Naive thymus-derived CD4-positive, alpha-beta T cell (primary cell): ENCODE measurements at places on chromosomes 3 and 15. TPM values are rescaled to one million over a fixed set of nuclear protein-coding genes. Genes with fewer than 3 reads are reported as not detected.

Gene ADAMTSL3
- not detected for total RNA-seq

Gene SPINK8
- not detected for total RNA-seq

Gene CASR
- 0.02 TPM for total RNA-seq

Gene OCA2
- total RNA-seq, result not detected in 2 replicates

Gene SST
- not detected for total RNA-seq

Gene MYZAP
- total RNA-seq, result 2.2 TPM

Gene RSL24D1
- 74.6 and 75.9 TPM in 2 replicates for total RNA-seq

Gene ACTL6A
- 78.3 and 92.2 TPM in 2 replicates for total RNA-seq

- no peak overlapping the region for H3K4me3 ChIP-seq
- no peaks in the 10 kb centered on the region for H3K36me3 ChIP-seq
- no peaks in the 10 kb centered on the region for H3K4me1 ChIP-seq
- H3K27me3 ChIP-seq, result no peaks in the 10 kb centered on the region
- no peak overlapping the region for H3K27ac ChIP-seq
Observed at GRCh38 chr15:100980410-100981046, 61.4 kb downstream of the LRRK1 start.

DNA sequence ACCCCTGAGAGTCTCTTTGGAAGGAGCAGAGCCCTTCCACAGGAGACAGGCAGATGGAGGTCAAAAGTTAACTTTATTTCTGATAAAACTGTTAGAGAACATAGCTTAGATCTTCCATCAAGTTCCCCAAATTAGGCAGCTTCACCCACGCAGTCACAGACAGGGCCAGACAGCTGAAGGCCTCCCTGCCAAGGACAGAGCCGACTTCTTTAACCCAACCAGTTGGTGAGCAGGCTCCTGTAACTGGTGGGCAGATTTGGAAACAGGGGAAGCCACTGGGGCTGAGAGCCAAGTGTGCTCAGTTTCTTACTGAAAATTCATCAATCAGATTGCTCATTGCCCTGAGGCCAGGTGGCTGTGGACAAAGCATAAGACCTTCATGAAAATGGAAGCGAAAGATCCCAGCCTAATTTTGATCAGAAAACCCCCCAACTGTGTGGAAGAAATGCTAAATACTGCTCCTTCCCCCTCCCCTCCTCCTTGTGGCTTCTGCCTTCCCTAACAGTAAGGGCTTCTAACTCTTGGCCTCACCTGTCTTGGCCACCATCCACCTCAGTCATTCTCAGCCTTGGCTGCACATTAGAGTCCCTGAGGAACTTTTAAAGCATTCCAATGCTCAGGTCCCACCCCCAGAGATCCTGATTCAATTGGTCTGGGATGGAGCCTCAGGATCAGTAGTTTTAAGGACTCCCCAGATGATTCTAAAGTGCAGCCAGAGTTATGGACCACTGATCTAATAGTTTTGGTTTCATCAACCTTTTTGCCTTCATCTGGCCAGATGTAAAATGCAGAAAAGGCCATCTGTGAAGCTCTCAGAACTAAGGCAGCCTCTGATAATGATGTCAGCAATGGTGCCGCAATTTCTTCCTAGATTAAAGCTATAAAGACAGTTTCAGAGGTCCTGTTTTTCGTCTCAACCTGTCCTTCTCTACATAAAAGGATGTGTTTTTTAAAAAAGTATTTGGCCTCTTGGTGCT, 11.5 kb downstream of the CLRN1 start:
- H3K4me1 ChIP-seq, result no peaks in the 10 kb centered on the region
- no peaks in the 10 kb centered on the region for H3K27me3 ChIP-seq
- DNase-seq, result no peak

DNA sequence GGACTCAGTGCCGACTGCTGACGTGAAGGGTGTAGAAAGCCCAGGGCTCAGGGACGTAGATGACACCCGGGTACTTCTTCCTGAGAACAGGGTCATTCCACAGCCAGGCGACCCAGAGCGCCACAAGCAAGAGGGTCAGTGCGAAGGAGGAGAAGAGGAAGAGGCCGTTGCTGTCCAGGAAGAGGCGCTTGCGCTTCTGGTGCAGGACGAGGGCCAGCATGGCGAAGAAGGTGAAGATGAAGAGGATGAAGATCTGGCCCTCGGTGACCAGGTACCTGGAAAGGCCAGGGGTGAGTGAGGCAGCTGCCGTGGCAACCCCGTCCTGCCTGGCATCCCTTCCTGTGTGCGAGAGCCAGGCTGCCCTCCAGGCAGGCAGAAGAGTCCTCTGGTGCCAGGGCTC, 3.0 kb upstream of the CALML4 start:
- H3K4me1 ChIP-seq, result no peaks in the 10 kb centered on the region
- no peak overlapping the region for H3K4me3 ChIP-seq
- no peaks in the 10 kb centered on the region for H3K36me3 ChIP-seq
- H3K27ac ChIP-seq, result no peak overlapping the region
- no peak for DNase-seq
- H3K27me3 ChIP-seq, result no peaks in the 10 kb centered on the region

GRCh38 chr3:188760408-188760807, 411.4 kb upstream of the TPRG1 start:
- no peaks in the 10 kb centered on the region for H3K4me1 ChIP-seq
- H3K27ac ChIP-seq, result no peak overlapping the region
- no peak for DNase-seq
- H3K36me3 ChIP-seq, result no peaks in the 10 kb centered on the region
- H3K27me3 ChIP-seq, result no peaks in the 10 kb centered on the region
- H3K4me3 ChIP-seq, result no peak overlapping the region

DNA sequence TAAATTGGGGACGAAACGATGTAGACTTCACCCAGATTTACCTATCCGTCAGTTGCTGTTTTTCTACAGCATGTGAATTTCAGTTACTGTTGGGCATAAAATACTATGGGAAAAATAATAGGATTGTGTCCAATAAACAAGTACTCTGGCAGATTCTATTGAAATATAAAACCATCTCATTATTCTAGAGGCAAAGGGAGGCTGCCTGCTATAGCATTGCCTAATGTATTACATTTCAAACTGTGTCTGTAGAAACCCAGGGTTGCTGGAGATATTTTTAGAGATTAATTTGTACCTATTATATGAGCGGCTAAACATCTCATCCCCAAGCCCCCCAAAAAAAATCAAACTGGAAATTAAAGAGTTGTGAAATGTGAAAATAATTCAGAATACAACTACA, 159.6 kb upstream of the IL12A start:
- no peaks in the 10 kb centered on the region for H3K27me3 ChIP-seq
- H3K27ac ChIP-seq, result no peak overlapping the region
- H3K4me1 ChIP-seq, result peaks cover 3% of the 10 kb centered on the region

- no peaks in the 10 kb centered on the region for H3K36me3 ChIP-seq
- H3K4me3 ChIP-seq, result no peak overlapping the region
- H3K27me3 ChIP-seq, result no peaks in the 10 kb centered on the region
- no peak overlapping the region for H3K27ac ChIP-seq
- no peaks in the 10 kb centered on the region for H3K4me1 ChIP-seq
Observed at GRCh38 chr3:100047455-100048141, 66.7 kb downstream of the FILIP1L start.

- no peak overlapping the region for H3K4me3 ChIP-seq
- H3K27ac ChIP-seq, result no peak overlapping the region
- H3K4me1 ChIP-seq, result no peaks in the 10 kb centered on the region
- no peaks in the 10 kb centered on the region for H3K36me3 ChIP-seq
- H3K27me3 ChIP-seq, result no peaks in the 10 kb centered on the region
- DNase-seq, result no peak
Observed at GRCh38 chr3:159356606-159357005, 554.8 kb downstream of the MFSD1 start.

GRCh38 chr3:50644561-50644960, 27.6 kb downstream of the MAPKAPK3 start:
- no peak overlapping the region for H3K27ac ChIP-seq
- no peak overlapping the region for H3K4me3 ChIP-seq
- no peaks in the 10 kb centered on the region for H3K27me3 ChIP-seq
- H3K4me1 ChIP-seq, result no peaks in the 10 kb centered on the region
- no peak for DNase-seq

DNA sequence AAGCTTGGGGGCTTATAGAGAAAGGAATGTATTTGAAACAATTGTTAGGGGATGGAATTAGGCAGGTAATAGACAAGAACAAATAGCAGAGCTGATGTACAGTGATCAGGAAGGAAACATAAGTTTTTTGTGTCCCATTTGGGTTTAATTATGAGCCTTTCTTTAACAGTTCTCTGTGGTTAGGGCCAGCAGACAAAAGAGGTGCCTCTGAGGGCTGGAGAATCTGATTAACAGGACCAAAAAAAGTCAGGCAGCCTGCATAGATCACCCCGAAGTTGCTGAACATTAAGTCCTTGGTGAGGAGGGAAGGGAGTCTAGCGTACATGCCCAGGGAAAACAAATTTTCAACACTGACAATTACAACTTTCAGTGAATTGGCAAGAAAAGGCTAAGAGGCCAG, 88.6 kb upstream of the SPRED1 start:
- H3K36me3 ChIP-seq, result no peaks in the 10 kb centered on the region
- H3K4me3 ChIP-seq, result no peak overlapping the region
- H3K27me3 ChIP-seq, result no peaks in the 10 kb centered on the region
- H3K4me1 ChIP-seq, result no peaks in the 10 kb centered on the region
- no peak overlapping the region for H3K27ac ChIP-seq

GRCh38 chr3:106036696-106037095, 167.9 kb upstream of the CBLB start:
- H3K4me3 ChIP-seq, result no peak overlapping the region
- H3K27me3 ChIP-seq, result no peaks in the 10 kb centered on the region
- no peak overlapping the region for H3K27ac ChIP-seq
- H3K36me3 ChIP-seq, result no peaks in the 10 kb centered on the region
- no peak for DNase-seq
- H3K4me1 ChIP-seq, result peaks cover 6% of the 10 kb centered on the region

DNA sequence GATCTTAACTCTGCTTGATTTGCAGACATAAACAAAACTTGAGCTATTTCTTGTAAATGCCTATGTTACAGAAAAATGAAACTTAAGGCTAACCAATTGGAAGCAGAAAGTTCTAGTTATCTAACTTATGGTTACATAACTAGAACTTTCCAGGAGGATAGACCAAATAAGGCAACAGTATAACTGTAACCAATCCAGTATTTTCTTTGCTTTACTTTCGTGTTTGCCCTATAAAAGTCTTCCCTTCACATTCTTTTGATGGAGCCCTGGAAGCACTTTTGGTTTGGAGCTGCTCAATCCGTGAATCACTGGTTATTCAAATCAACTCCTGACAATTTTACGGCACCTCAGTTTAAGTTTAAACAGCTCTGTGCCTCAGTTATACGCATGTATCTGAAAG, 164.6 kb downstream of the SUCLG2 start:
- DNase-seq, result no peak
- H3K27ac ChIP-seq, result no peak overlapping the region
- no peak overlapping the region for H3K4me3 ChIP-seq
- H3K4me1 ChIP-seq, result no peaks in the 10 kb centered on the region

DNA sequence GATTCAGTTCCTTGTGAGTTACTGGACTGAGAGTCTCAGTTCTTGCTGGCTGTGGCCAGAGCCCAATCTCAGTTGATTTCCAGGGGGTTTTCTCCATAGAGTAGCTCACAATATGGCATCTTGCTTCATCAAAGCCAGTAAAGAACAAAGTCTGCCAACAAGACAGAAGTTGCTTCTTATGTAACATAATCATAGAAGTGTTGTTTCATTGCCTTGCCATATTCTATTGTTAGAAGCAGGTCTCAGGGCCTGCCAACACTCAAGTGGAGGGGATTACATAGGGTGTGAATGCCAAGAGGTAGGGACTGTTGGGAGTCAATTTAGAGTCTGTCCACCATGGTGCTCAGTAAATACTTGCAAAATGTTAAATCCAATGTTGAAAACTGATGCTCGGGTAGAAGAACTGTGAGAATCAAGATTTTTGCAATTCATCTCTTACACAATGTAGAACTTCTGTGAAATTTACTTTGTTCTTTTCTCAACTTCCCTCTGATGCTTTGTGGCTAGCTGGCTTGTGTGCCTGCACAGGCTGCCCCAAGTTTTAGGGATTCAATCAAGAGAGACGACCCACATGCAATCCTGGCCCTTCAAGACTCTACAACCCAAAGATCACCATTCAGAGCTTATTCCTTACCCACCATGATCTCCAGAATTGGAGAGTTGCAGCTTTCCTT, 13.3 kb upstream of the PXYLP1 start:
- no peak overlapping the region for H3K4me3 ChIP-seq
- no peak for DNase-seq
- no peak overlapping the region for H3K27ac ChIP-seq
- no peaks in the 10 kb centered on the region for H3K4me1 ChIP-seq
- no peaks in the 10 kb centered on the region for H3K27me3 ChIP-seq

- no peaks in the 10 kb centered on the region for H3K27me3 ChIP-seq
- no peak overlapping the region for H3K4me3 ChIP-seq
- no peaks in the 10 kb centered on the region for H3K4me1 ChIP-seq
- no peak overlapping the region for H3K27ac ChIP-seq
Observed at GRCh38 chr3:58104151-58104550, 95.9 kb downstream of the FLNB start.

- peaks cover 45% of the 10 kb centered on the region for H3K4me1 ChIP-seq
- no peaks in the 10 kb centered on the region for H3K36me3 ChIP-seq
Observed at GRCh38 chr3:112136959-112137693, 4.1 kb upstream of the GCSAM start.

DNA sequence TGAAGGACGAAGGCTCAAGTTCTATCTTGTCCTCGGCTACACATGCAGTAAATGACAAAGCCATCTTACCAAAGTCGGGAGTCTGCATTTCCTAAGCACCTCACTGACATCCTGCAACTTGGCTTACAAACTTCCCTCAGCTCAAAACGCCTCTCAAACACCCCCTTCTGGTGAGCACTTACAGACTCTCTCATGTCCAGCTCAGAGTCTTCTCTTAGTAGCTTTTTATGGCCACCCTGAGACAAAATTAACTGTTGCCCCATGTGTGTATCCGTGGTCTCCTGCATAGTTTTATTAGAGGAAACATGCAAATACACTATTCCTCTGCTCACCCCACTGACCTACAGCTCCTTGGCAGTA, 819.7 kb downstream of the FHIT start:
- H3K36me3 ChIP-seq, result no peaks in the 10 kb centered on the region
- DNase-seq, result no peak
- H3K4me3 ChIP-seq, result no peak overlapping the region
- H3K4me1 ChIP-seq, result no peaks in the 10 kb centered on the region
- H3K27ac ChIP-seq, result no peak overlapping the region
- no peaks in the 10 kb centered on the region for H3K27me3 ChIP-seq

GRCh38 chr15:58529041-58529440, 97.2 kb downstream of the LIPC start:
- no peak for DNase-seq
- H3K27ac ChIP-seq, result no peak overlapping the region
- H3K4me3 ChIP-seq, result no peak overlapping the region
- H3K27me3 ChIP-seq, result no peaks in the 10 kb centered on the region
- H3K4me1 ChIP-seq, result no peaks in the 10 kb centered on the region

- no peaks in the 10 kb centered on the region for H3K27me3 ChIP-seq
- DNase-seq, result no peak
- no peak overlapping the region for H3K27ac ChIP-seq
- no peaks in the 10 kb centered on the region for H3K36me3 ChIP-seq
- H3K4me3 ChIP-seq, result no peak overlapping the region
Observed at GRCh38 chr3:175346573-175347356, 487.6 kb downstream of the NAALADL2 start.
